ENCODE measurements at places on chromosomes 1 and 21. TPM values are rescaled to one million over a fixed set of nuclear protein-coding genes. Genes with fewer than 3 reads are reported as not detected.

GRCh38 chr1:228280106-228280901 lies 72.5 kb downstream of the OBSCN start:
- no peak overlapping the region for H3K4me3 ChIP-seq
- no peaks in the 10 kb centered on the region for H3K36me3 ChIP-seq
- peaks cover 16% of the 10 kb centered on the region for H3K4me1 ChIP-seq

GRCh38 chr1:235950318-235950717 lies 83.6 kb upstream of the LYST start:
- no peaks in the 10 kb centered on the region for H3K36me3 ChIP-seq
- H3K4me1 ChIP-seq, result peaks cover 7% of the 10 kb centered on the region
- no peak overlapping the region for H3K27ac ChIP-seq
- H3K4me3 ChIP-seq, result no peak overlapping the region

DNA sequence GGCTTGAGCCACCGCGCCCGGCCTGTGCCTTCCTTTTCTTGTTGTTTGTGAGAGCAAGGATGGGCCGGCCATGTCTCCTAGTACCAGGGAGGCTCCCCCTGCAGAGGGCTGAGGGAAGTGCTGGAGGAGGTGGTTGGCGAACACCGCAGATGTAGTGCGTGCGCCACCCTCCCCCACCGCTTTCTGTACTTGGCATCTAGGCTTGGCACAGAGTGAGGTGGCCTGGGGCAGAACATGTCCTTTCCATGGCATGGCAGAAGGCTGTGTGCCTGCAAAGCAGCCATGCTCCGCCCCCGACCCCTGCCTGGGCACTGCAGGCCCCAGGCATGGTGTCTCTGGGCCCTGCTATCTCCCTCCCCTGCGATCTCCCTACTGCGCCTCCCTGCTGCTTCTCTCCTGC lies 30.7 kb downstream of the ALPL start:
- peaks cover 31% of the 10 kb centered on the region for H3K4me1 ChIP-seq
- no peak overlapping the region for H3K27ac ChIP-seq
- H3K4me3 ChIP-seq, result no peak overlapping the region
- no peak for DNase-seq
- H3K36me3 ChIP-seq, result no peaks in the 10 kb centered on the region
- no peaks in the 10 kb centered on the region for H3K27me3 ChIP-seq

DNA sequence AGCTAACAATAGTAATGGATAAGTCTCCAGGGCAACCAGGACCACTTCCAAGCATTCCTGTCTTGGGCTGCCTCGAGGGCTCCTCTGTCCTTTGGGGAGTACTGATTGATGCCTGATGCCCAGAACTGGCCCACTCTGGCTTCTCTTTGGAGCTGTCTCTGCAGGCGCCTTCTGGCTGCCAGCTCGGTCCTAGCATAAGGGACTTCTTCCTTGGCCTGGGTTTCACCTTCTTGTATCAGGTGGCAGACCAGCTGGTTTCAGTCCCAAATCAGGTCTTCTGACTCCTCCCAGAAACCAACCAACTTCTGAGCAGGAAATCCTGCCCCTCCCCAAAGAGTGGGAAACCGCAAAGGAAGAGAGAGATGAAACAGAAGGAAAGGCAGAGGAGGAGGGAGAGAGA lies 10.6 kb downstream of the G0S2 start:
- H3K4me1 ChIP-seq, result no peaks in the 10 kb centered on the region
- H3K36me3 ChIP-seq, result no peaks in the 10 kb centered on the region
- no peak for DNase-seq

DNA sequence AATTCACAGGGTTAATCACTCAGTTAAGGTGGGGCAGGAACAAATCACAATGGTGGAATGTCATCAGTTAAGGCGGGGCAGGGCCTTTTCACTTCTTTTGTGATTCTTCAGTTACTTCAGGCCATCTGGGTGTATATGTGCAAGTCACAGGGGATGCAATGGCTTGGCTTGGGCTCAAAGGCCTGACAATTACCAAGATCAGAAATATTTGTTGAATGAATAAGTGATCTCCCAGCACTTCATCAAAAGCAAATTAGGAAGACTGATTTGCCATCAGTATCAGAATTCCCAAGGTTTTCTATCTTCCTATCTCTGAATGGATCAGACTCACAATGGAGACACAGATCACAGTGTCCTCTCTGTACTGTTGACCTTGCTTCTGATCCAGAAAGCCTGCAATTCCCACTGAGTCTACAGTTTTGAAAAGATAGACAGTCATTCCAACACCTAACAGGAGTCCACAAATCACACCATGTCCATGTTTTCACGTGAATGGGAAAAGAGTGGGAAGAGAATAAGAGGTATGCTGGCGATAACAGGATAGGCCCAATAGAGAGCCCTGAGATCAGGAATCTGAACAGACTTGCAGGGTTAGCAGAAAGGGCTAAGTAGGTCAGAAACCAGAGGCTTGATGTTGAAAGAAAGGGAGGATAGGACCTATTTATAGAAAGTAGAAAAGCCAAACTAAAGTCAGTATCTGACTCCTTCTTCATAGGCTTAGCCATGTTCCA lies 75.3 kb downstream of the KCNK1 start:
- H3K4me3 ChIP-seq, result no peak overlapping the region
- H3K27me3 ChIP-seq, result no peaks in the 10 kb centered on the region
- DNase-seq, result no peak
- no peaks in the 10 kb centered on the region for H3K36me3 ChIP-seq
- peaks cover 2% of the 10 kb centered on the region for H3K4me1 ChIP-seq

DNA sequence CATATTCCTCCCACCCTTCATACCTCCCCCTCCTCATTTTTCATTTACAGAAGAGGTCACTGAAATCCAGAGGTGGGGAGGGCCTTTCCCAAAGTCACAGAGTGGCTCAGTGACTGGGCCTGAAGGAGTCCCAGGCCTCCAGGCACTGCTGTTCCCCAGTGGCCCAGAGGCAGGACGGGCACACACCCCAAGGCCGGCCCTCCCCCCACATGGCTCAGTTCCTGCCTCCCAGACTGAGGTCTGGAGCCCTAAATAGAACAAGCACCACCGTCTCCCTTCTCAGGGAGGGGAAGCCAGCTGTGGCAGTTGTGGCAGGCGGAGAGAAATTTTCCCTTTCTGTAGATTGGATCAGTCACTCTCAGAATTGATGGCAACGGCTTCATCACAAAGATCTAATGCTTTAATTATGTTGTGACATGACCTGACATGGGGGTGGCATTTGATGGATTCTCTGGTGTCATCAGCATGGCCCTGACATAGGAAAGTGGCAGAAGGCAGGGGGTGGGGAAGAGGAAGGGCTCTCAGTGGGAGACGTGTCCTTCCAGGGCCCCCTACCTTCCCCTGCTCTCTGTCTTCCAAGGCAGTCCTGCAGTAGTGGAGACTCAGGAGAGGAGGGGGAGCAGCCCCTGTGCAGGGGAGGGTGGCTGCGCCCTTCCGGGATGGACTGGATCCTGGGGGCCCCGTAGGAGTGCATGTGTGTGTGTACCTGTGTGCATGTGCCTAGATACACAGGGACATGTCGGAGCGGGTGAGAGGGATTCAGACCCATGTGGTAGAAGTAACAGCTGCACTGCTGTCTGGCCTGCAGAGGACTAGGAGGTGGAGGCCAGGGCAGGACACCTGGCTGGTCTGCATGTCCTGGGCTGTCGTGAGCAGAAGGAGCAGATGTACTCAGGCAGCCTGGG lies 41.2 kb upstream of the FOXO6 start:
- no peaks in the 10 kb centered on the region for H3K36me3 ChIP-seq
- H3K27ac ChIP-seq, result no peak overlapping the region
- H3K4me3 ChIP-seq, result no peak overlapping the region
- no peak for DNase-seq

- H3K4me1 ChIP-seq, result peaks cover 24% of the 10 kb centered on the region
- DNase-seq, result no peak
- no peaks in the 10 kb centered on the region for H3K27me3 ChIP-seq
- H3K27ac ChIP-seq, result peak overlapping the region; percentile 5
- H3K4me3 ChIP-seq, result no peak overlapping the region
These were observed 26.2 kb downstream of the ITPKB start for GRCh38 chr1:226712742-226713419.

DNA sequence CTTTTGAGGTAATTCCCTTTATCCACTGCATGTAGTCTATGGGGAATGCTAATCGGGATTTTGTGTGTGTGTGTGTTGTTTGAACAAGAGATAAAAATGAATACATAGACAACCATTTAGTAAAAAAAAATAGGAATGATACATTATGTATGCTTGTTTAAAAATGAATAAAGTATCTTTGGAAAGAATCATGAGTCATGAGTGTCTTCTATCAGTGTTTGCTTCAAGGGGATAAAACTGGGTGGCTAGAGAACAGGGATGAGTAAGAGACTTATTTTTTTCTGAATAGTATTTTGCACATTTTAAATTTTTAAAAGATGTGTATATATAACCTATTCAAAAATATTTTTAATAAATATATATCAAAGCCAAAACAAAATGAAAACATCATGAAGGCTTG lies 839.4 kb upstream of the ADGRL4 start:
- no peak for DNase-seq
- H3K27ac ChIP-seq, result no peak overlapping the region
- no peaks in the 10 kb centered on the region for H3K27me3 ChIP-seq
- H3K36me3 ChIP-seq, result no peaks in the 10 kb centered on the region
- H3K4me3 ChIP-seq, result no peak overlapping the region

- no peak overlapping the region for H3K27ac ChIP-seq
- H3K27me3 ChIP-seq, result no peaks in the 10 kb centered on the region
- no peak overlapping the region for H3K4me3 ChIP-seq
These were observed 97.3 kb downstream of the RAVER2 start for GRCh38 chr1:64842224-64842623.

GRCh38 chr1:110235834-110236682 lies 25.9 kb downstream of the KCNC4 start:
- DNase-seq, result no peak
- peak overlapping the region; percentile 62 for H3K27ac ChIP-seq
- H3K4me1 ChIP-seq, result no peaks in the 10 kb centered on the region

DNA sequence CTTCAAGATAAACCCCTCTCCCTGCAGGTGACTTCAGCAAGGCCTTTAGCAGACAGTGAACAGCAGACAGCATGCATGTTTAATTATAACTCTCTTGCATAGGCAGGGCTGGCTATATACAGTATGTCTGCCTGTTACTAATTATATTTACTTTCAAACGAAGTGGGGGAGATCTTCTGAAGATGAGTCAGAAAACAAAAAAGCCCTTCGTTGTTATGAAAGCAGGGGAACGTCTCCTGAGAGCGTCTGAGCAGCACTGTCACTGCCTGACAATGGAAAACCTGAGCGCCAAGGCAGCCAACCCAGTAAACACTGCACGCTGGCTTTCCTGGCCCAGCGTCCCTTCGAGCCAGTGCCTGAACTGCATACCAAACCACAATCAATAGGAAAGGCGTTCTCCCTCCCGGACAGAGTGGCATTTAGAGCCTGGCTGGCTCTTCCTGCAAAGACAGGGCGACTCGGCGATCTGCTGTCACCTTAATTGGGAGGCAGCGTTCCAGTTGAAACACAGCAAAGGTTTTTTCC lies 54.1 kb downstream of the TOMM20 start:
- peak overlapping the region; percentile 94 for H3K27ac ChIP-seq
- no peaks in the 10 kb centered on the region for H3K27me3 ChIP-seq
- H3K4me3 ChIP-seq, result no peak overlapping the region

GRCh38 chr1:183003203-183003602 lies 20.0 kb upstream of the LAMC1 start:
- H3K36me3 ChIP-seq, result no peaks in the 10 kb centered on the region
- no peak overlapping the region for H3K4me3 ChIP-seq
- DNase-seq, result no peak
- H3K27ac ChIP-seq, result peak overlapping the region; percentile 47
- no peaks in the 10 kb centered on the region for H3K27me3 ChIP-seq
- peaks cover 33% of the 10 kb centered on the region for H3K4me1 ChIP-seq

GRCh38 chr1:22117238-22117637 lies 25.7 kb downstream of the WNT4 start:
- peaks cover 85% of the 10 kb centered on the region for H3K4me1 ChIP-seq
- no peaks in the 10 kb centered on the region for H3K27me3 ChIP-seq
- DNase-seq, result no peak
- peaks cover 63% of the 10 kb centered on the region for H3K36me3 ChIP-seq

GRCh38 chr1:210310562-210311153 lies 18.0 kb upstream of the HHAT start:
- no peaks in the 10 kb centered on the region for H3K36me3 ChIP-seq
- H3K27ac ChIP-seq, result peak overlapping the region; percentile 48
- H3K4me3 ChIP-seq, result no peak overlapping the region
- DNase-seq, result no peak
- peaks cover 15% of the 10 kb centered on the region for H3K4me1 ChIP-seq
- H3K27me3 ChIP-seq, result no peaks in the 10 kb centered on the region

DNA sequence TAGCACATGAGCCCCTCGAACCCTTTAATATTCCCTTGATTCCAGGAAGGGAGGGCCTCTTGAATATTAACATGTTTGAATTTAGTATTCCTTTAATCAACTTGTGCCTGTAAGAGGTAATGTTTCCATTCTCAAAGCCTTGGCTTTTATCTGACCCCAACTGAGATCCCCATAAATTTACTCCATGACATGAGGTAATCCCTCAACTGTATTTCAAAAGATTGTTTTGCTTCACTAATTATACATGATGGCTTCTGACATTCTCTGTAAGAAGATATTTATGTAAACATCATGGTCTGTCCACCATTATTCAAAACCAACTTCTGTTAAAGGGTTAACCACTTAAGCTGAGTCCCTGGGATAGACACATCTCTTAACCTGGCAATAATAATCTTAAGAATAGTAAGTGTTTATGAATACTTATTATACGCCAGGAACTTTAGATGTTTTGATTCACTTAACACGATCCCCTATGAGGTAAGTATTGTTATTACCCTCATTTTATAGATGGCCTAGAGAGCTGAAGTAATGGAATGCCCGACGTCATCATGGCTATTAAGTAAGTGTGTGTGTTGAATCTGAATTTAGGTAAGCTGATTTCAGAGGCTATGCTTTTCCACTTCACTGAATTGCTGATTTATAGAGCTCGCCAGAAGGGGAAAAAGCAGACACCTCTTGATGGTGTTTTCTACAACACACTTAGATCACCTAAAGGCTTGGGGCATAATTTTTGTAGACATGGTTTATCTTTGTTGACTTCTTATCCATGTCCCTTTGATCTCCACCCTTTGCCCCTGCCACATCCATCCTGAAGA lies 11.1 kb downstream of the KRTAP19-1 start:
- H3K4me3 ChIP-seq, result no peak overlapping the region
- no peaks in the 10 kb centered on the region for H3K4me1 ChIP-seq
- no peak overlapping the region for H3K27ac ChIP-seq
- no peak for DNase-seq

GRCh38 chr1:4010284-4010683 lies 110.2 kb upstream of the C1orf174 start:
- H3K36me3 ChIP-seq, result no peaks in the 10 kb centered on the region
- H3K27ac ChIP-seq, result no peak overlapping the region
- DNase-seq, result no peak
- no peaks in the 10 kb centered on the region for H3K4me1 ChIP-seq

GRCh38 chr1:47870946-47871676 lies 126.1 kb downstream of the TRABD2B start:
- peaks cover 3% of the 10 kb centered on the region for H3K27me3 ChIP-seq
- no peaks in the 10 kb centered on the region for H3K4me1 ChIP-seq
- no peak for DNase-seq
- no peaks in the 10 kb centered on the region for H3K36me3 ChIP-seq

The CXADR gene
- total RNA-seq, result 44.2 TPM

The TMEM53 gene
- total RNA-seq, result 3.2 TPM

The CLCA4 gene
- 521 TPM for total RNA-seq

The TRIM45 gene
- 0.38 TPM for total RNA-seq

The TEDDM1 gene
- not detected for total RNA-seq

The PSRC1 gene
- 7.6 TPM for total RNA-seq

The MOB3C gene
- total RNA-seq, result 18.7 TPM

The APCS gene
- not detected for total RNA-seq

The NUDT4B gene
- 2.0 TPM for total RNA-seq

The GPR3 gene
- total RNA-seq, result not detected

The NIBAN1 gene
- total RNA-seq, result 34.9 TPM

The GPR61 gene
- not detected for total RNA-seq

All from esophagus squamous epithelium (tissue), 5 donors.